A673 (cell line): ENCODE measurements at places on chromosomes 12 and 14.

GRCh38 chr12:50166799-50167048 lies 445 bp downstream of the CERS5 start:
- no peak for DNase-seq

DNA sequence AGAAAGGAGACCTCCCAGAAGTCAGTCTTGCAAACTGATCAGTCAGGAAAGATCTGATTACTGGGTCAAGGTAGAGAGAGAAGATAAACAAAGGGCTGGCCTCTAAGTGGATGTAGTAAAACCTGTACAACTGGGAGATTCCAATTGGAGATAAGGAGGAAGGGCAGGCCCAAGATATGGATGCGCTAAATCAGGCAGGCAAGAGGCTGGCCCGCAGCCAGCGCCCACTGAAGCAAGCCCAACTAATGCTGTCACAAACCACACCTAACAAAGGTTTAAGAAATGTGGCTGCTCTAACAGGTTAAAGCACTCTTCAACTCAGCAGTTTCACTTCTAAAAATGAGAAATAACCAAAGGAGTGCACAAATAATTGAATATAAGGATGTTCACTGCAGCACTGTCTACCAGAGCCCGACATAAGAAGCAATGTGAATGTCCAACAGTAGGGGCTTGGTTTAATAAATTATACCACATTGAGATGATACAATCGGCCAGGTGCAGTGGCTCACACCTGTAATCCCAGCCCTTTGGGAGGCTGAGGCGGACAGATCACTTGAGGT lies 4.7 kb downstream of the GLTP start:
- no peak for DNase-seq

GRCh38 chr12:45660330-45660729 lies 69.2 kb upstream of the ARID2 start:
- peak; percentile 31 for DNase-seq

DNA sequence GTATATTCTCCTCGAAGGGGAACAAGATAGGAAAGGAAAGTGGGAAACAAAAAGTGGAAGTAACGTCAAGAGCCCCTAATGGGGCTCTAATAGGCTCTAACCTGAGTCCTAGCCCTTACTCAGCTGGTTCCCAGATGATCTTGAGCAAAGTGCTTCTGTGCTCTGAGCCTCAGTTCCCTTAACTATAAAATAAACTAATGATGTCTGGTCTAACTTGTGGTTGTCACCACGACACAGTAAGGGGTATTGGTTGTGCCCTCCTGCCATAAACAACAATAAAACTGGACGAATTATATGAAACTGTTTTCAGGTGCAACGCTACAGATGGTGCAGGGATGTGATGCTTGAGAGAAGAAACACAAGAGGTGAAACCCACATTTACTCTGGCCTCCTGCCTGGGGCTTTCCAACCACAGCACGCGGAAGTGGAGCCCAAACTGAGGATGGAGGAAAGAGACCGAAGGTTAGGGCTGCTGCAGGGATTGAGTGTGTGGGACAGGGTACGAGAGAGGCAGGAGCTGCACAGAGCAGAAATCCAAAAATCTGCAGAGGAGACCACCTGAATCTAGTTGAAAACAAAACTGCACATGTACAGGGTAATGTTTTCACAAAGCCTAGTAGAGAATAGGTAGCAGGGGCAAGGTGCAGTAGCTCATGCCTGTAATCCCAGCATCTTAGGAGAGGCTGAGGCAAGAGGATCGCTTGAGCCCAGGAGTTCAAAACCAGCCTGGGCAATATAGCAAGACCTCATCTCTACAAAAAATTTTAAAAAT lies 45.6 kb upstream of the BCL2L14 start:
- no peak for DNase-seq

GRCh38 chr12:41701943-41702601 lies 442.6 kb downstream of the GXYLT1 start:
- DNase-seq: no peak

DNA sequence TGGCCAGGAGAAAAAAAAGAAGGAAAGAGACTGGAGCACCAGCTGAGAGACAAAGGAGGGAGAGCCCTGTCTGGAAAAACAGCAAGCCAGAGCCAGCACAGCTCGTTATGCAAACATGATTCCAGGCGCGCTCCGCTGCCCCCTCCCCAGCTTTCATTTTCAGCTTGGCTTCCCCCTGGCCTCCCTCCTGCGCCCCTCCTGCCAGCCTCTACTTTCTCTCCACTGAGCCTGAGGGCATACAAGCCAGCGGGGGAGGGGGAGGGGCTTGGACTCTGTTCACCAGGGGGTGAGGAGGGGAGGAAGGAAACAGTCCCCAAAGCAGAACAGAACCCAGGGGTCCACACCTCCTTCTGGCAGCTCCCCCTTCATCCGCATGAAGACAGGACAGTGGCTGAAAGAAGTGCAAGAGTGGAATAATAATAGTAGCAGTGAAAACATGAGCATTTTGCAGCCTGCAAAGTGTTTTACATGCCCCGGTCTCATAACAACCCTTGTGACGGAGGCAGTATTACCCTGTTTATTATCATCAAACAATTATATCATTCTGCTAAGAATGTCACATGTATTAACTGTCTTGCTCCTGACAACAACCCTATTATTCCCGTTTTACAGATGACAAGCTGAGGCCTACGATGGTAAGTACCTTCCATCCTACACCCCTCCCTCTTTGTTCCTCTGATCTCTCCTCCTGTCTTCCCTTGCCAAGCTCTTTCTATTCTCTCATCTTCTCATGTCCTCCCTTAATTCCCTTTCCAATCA lies 24.2 kb downstream of the SMUG1 start:
- no peak for DNase-seq
